ENCODE measurements at places on chromosomes 16 and 17.

DNA sequence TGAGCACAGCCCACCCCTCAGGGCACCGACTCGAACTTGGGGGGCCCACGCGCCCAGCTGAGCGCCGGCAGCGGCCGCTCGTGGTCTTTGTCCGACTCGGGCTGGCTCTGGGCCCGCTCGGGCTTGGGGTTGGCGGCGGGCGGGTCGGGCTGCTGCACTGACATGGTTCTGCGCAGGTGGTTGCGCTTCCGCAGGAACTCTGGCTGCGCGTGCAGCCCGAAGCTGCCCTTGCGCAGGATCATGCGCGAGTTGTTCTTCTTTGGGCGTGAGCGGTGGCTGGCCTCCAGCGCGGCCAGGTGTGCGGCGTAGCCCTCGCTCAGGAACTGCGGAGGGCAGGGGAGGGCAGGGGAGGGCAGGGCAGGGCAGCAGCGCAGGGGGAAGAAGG is 11.1 kb downstream of the PIMREG start:
- DNase-seq: no peak

DNA sequence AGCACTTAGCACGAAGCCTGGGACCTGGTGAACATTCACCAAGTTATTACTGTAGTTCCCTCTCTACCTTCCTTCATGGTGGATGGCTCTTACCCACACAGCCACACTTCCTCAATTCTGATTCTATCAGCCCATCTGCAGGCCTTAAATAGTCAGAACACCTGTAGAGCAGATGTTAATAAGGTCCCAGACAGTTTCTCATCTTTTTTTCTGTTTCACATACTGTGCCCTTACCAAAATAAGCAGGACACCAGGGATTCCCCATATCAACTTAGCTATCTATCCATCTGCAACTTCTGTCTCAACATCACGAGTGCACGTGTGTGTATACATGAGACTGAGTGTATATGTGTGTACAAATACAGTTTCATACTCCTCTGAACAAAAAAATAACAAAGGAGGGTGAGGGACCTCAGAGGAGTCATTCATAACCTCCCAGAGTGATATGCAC is 2.8 kb downstream of the RECQL5 start:
- DNase-seq: no peak

DNA sequence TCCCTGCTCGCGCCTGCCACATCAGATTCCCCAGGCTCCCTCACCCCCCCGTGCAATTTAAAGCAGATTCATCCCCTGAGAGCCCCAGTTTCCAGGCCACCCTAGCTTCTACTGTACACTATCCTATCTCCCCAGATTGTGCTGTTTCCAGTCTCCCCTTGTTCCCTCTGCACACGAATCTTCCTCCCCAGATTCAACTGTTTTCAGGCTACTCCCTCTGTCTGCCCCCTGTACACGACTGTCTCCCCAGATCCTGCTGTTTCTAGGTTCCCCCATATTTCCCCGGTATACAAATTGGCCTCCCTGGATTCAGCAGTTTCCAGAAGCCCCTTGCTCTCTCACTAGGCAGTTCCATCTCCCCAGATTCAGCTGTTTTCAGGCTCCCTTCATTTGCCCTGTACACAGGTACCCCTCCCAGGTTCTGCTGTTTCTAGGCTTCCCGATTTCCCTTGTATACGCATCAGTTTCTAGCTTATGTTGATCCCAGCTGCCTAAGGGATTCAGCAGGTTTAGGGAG is 22.9 kb downstream of the COPZ2 start:
- DNase-seq: no peak

DNA sequence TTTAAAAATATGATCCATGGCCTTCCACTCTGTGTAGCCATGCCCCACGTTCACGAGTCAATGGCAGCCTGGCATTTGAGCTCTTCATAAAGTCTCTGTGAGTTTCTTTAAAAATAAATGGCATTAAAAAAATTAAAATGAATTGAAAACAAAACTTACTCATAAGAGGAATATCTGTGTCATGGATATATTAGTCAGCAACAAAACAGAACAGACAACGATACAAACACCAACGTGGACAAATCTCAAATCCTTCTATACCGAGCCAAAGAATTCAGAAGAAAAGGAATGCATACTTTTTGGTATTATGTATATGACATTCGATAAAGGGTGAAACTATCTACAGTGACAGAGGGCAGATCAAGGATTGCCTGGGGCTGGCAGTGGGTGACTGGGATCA is 8.2 kb upstream of the CMIP start:
- DNase-seq: no peak

GRCh38 chr17:44121997-44122815 is 1.2 kb downstream of the HDAC5 start:
- no peak for DNase-seq

DNA sequence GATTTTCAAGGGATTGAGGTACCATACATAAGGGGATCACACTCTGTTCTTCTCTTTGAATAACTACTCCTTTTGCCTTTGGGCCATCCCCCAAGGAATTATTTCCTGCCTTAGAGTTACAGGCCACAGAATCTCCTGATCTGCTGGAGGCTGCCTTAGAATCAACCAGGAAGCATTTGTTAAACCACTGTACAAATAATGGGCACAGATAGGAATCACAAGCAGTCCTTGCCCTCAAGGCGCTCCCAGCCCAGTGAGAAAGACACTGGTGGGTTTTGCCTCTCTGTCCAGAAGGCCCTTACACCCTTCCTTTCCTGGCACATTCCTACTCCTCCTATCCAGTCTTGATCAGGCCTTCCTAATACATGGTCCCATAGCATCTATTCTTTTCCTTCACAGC is 45.9 kb downstream of the MRTFB start:
- DNase-seq: no peak

GRCh38 chr17:48612854-48613691 is 2.0 kb downstream of the HOXB8 start:
- DNase-seq: no peak

DNA sequence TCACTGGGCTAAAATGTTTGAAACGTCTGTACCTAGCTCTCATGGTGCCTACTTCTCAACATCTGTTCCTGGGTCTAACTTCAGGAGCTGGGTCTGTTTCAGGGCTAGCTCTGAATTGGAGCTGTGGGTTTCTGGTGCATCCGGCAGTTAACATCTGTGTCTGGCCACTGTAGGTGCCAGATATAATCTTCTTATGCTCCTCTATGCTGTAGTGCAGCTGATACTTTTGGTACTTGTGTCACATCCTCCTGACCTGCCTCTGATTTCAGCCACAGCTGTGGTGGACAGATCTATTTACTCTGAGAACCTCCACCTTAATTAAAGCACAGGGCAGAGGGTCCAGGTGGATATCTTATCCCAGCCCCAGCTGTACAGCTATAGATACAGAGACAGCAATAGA is 496.5 kb upstream of the CDH11 start:
- no peak for DNase-seq

- DNase-seq: no peak
Observed at GRCh38 chr17:9527788-9528187, 47.8 kb downstream of the STX8 start.

Measured in NCI-H446 treated with DMSO at 0.1 percent for 48 hours (cell line).